ENCODE measurements at places on chromosomes 5 and 9.
A peak's percentile ranks its signal among the peaks of the same experiment; 100 is the strongest.

DNA sequence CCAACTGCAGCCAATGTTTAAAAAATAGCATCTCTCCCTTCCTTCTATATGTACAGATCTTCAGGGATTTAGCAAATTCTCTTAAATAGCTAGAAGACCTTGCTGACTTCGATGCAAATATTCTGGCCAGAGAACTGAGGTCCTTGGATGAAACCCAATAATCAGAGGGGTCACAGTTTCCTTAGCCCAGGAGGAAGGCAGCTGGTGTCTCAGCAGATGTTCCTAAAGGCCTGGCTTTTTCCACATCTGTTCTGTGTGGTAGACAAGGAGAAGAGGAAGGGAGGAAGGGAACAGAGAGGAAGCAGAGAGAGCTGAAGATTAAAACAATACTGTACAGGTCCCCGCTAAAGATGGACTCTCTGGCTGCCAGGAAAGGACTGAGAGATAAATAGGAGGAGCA, 33.1 kb downstream of the BOD1 start:
- DNase-seq: no peak

GRCh38 chr5:83590966-83591365, 119.4 kb downstream of the VCAN start:
- DNase-seq: no peak

DNA sequence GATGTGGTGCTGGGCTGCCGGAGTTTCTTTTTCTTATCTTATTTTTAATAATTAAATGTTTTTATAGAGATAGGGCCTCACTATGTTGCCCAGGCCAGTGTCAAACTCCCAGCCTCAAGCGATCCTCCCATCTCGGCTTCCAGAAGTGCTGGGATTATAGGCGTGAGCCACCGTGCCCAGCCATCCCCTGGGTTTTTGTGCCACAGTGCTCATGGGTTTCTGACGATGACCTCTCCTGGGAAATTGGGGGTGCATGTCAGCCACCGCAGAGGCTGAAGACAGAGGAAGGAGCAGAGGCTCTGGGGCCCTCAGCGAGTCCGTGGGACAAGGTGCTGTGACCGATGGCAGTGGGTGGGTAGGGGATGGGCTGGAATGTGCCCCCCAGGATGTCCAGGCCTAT, 14.4 kb downstream of the GPSM1 start:
- no peak for DNase-seq

- DNase-seq: no peak
These were observed 44.8 kb downstream of the RCL1 start for GRCh38 chr9:4837261-4838188.

GRCh38 chr5:68192679-68193060, 22.9 kb upstream of the PIK3R1 start:
- no peak for DNase-seq

DNA sequence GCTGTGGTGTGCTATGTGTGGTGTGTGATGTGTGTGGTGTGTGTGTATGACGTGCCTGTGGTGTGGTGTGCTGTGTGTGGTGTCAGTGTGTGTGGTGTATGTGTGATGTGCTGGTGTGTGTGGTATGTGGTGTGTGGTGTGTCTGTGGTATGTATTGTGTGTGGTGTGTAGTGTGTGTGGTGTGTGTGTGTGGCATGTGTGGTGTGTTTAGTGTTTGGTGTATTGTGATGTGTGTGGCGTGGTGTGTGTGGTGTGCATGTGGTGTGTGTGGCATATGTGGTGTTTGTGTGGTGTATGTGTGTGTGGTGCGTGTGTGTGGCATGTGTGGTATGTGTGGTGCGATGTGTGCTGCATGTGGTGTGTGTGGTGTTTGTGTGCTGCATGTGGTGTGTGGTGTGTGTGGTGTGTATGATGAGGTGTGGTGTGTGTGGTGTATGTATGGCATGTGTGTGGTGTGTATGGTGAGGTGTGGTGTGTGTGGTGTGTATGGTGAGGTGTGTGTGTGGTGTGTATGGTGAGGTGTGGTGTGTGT, 18.3 kb upstream of the RNU6ATAC start:
- no peak for DNase-seq

DNA sequence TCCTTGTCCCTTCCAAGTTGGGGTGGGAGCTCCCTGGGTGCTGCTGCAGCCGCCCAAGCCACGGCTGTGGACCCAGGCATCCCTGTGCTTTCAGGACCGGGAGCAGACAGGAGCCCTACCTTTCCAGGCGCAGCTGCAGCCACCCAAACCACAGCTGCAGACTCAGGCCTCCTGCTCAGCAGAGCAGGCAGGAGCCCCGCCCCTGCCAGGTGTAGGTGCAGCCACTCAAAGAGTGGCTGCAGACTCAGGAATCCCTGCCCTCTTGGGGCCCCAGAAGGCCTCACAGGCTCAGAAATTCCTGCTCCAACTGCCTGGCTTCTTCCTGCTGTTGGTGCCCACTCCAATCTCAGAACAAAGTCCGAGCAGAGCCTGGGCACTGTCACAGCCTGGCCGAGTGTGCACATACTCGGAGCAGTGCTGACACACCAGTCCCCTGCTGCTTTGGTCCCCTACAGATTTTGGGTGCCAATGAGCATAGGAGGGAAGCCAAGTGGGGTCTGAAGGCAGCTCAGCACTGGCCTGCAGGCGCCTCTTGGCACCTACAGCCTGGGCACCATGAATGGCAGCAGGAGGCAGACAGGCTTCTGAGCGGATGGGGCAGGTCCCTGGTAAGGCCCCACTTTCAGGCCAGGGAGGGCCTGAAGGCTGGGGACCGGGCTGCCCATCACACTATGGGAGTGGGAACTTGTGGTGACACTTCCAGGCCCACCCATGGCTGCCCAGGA, 6.0 kb upstream of the TESK1 start:
- peak; percentile 13 for DNase-seq

- DNase-seq: peak; percentile 45
These were observed 230.8 kb downstream of the AGTPBP1 start for GRCh38 chr9:85510830-85511504.

DNA sequence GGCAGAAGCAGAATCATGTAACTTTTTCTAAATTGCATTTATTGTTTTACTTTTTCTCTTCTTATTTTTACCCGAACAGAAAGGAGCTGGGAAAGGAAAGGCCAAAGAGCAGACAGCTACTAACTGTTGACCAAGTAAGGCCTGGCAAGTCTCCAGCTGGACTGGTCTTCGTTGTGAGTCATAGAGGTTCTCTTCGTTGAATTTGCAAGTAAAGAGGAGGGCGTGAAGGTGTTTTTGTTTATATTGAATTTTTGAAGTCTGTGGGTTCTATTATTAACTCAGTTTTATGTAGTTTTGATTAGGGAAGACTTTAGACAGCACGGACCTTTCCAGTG, 416.5 kb upstream of the CCNH start:
- no peak for DNase-seq

- DNase-seq: no peak
These were observed 104.2 kb downstream of the PPARGC1B start for GRCh38 chr5:149834246-149834855.

DNA sequence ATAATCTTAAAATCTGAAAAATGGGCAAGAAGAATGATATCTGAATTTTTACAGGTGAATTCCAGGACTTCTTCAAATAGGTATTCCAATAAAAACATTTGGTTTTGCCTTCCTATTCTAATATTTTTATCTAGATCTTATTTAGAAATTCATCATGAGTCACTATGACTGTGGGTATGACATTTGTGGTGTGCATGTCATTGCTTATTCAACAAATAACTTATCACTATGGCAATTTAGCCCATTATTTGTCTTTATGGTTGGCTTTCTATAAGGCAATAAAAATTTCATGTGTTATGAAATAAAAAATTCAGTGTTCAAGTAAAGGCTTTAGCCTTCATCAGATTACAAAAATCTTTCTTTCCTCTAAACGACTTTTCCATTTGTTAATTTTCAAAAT, 1139.6 kb upstream of the NUDT12 start:
- DNase-seq: no peak

GRCh38 chr5:4766101-4766500, 374.0 kb upstream of the ADAMTS16 start:
- no peak for DNase-seq

- peak; percentile 40 for DNase-seq
These were observed 174.7 kb upstream of the PRDM9 start for GRCh38 chr5:23332650-23333251.

DNA sequence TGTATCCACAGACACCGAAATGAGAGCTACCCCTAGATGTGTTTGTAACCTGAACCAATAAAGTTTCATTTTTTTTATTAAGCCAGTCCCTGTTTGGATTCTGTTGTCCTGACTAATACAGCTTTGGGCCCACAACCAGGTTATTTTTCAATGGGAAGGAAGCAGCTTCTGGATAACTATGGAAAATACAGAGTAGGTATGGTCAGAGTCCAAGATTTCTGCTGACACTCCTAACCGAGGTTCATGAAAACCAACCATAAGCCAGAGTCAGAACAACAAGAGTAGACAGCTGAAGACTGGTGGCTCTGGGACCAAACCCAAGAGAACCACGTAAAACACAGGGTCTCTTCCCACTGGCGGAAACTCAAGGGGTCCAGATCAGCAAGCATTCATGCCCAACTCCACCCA, 10.8 kb downstream of the KLF9 start:
- no peak for DNase-seq

- DNase-seq: peak; percentile 48
These were observed 288.6 kb upstream of the DAB2 start for GRCh38 chr5:39713250-39713916.

DNA sequence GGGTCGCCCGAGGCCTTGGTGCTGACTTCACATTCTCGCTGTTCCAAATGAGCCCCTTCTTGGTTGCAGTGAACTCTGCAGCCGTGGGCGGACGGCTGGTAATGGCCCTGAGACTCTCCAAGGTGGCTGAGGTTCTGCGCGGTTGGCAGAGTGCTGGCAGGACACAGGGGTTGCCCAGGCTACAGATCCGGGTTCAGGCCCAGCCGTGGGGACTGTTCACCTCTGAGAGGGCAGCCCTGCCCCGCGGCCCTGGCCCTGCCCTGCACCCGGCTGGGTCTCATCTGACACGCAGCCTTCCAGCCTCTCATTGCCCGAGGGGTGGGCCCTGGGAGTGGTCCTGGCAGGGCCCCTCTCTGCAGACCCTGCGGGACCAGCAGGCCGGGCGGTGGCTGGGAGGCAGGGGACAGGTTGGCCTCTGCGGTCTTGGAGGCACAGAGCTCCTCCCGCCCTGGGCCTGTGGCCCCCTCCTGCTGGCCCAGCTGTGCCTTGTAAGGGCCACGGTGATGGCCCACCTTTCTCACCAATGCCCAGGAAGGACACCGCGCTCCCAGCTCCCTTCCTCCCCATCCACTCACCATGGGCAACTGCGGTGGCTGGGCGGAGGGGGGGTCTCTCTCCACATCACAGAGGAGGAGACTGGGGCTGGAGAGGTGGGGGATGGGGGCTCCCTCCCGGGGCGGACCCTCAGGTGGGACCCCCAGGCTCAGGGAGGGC, 51.6 kb downstream of the AHRR start:
- no peak for DNase-seq

- no peak for DNase-seq
These were observed 118.0 kb upstream of the ICE1 start for GRCh38 chr5:5304361-5305020.

DNA sequence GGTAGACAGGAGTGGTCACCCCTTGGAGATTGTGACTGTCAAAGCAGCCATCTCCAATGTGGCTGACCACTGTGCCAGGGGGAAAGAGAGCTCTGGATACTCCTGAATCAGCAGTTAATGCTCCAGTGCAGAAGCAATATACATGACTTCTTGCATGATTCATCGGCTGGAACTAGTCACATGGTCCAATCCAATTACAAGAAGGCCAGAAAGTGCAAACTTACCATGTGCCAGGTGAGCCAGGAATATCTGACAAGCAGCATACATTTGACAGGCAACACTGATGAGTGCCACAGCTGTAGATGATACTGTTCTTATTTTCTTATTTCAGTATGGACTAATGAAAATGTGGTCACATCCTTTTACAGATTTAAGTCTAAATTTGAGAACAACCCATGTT, 440.0 kb upstream of the MPDZ start:
- DNase-seq: peak; percentile 51

DNA sequence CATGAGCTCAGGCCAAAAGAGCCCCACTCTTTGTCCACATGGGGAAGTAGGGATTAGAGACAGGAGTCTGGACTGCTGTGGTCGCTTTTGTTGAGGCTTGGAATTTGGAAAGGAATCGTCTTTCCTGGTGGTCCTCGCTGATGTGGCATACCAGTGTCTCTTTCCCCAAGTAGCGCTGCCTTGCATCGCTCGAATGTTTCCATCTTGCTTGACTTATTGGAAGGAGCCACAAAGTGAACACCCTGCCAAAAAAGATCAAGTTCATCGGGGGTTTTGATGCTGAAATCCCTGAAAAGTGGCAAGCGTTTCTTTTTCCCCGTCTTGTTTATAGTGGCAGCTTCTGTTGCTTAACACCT, 161.3 kb downstream of the MACROH2A1 start:
- DNase-seq: no peak

DNA sequence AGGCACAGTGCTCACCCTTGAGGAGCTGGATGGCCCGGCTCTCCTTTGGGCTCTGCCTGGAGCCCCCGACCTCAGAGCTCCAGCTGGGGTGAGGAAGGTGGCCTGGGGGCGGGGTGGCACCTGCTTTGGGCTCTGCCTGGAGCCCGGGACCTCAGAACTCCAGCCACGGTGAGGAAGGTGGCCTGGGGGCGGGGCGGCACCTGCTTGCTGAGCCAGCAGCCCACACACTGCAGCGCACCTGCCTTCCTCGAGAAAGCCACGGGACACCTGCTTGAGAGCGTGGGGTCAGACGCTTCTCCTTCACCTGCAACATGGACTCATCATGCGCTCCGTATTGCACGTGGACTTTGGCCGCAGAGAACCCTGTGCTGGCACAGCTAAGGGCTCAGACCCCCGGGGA, 51.8 kb downstream of the IRX2 start:
- DNase-seq: no peak
